ENCODE measurements at places on chromosomes 12 and 14.

DNA sequence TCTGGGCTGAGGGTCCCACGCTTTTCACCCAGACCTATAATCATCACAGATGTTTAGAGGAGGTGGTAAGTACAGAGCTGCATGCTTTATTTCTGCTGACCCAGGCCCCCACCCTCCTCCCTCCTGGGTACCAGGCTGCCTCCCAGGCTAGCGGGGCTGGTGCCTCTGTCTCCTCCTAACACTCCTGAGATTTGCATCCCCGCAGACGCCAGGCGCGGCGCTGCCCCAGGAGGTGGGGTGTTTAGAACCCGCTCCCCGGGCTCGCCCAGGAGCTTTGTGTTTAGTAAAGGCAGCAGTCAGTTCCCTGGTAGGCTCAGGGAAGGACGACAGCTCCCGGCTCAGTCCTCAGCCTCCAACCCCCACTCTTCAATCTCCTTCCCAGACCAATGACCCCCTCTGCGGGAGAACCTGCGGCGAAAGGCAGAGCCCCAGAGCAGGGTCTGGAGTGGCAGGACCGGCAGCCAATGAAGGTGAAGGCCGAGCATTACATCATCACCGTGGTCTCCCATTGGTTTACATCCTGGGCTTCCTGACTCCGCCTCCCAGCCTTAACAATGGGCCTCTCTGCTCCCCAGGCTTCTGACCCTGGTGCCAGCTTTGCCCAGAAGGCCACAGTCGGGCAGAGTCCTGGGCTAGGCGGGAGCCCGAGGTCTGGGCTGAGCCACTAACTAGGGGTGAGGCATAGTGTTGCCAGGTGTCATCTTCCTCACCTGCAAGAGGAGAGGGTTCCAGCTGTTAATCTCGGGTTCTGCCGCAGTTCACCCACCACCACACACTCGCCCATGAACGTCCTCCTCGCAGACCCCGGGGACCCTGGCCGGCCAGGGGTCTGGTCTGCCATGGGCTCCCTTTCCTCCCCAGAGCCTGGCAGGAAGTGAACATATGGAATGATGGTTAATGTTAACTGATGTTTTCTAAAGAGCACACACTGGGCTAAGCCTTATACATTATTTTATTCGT is 57.5 kb downstream of the CALM1 start:
- DNase-seq: peak; percentile 48

GRCh38 chr12:129193263-129193871 is 340.1 kb downstream of the GLT1D1 start:
- no peak for DNase-seq

DNA sequence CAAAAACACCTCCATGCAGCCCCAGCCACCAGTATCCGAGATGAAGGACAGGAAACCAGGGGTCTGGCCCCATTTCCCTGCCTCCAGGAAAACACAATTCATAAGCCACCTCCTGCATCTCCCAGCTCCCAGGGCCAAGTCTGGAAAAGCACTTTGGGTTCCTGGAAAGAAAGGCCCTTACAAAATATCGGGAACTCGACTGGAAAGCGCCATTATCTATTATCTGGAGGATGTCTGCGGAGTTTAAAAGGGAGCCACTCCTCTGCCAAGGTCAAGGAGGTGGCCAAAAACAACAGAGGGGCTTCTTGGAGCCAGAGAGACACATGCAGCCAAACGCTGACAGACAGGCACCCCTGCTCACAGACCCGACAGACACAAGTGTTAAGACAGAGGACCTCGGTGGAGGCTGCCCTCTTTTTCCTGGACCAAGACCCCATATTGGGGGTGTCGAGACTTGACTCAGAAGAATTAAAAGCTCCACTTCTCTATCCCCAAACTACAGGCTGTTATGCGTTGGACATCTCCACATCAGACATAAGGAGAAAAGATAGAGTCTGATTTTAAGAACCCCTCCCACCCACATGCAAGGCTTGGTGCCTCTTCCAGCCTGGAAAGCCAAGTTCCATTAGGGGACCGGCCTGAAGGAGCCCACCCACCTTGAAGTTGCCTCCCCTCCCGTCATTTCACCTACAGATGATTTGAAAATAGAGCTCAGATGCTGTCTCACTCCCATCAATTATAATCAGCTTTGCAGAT is 9.6 kb downstream of the ACTN1 start:
- DNase-seq: no peak

GRCh38 chr14:20720741-20721140 is 24.9 kb upstream of the EDDM3A start:
- DNase-seq: no peak

DNA sequence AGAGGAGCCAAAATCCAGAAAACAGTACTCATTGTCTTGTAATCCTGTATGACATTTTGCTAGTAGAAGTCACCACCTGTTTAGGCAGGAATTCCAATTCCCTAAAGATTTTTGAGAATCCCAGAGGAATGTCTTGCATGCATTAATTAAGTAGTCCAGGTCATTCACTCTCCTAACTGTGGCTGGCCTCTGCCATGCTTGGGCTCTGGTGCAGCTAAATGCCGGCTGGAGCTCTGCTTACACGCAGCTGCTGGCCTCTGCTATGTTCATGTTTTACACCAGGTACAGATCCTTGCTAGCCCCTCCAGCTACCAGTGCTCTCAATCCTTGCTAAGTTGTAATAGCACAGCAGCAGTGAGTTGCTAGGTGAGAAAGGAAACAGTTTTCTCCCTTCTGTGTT is 16.3 kb upstream of the HIF1A start:
- no peak for DNase-seq

- DNase-seq: no peak
Observed at GRCh38 chr14:101017806-101018560, 114.5 kb upstream of the RTL1 start.

DNA sequence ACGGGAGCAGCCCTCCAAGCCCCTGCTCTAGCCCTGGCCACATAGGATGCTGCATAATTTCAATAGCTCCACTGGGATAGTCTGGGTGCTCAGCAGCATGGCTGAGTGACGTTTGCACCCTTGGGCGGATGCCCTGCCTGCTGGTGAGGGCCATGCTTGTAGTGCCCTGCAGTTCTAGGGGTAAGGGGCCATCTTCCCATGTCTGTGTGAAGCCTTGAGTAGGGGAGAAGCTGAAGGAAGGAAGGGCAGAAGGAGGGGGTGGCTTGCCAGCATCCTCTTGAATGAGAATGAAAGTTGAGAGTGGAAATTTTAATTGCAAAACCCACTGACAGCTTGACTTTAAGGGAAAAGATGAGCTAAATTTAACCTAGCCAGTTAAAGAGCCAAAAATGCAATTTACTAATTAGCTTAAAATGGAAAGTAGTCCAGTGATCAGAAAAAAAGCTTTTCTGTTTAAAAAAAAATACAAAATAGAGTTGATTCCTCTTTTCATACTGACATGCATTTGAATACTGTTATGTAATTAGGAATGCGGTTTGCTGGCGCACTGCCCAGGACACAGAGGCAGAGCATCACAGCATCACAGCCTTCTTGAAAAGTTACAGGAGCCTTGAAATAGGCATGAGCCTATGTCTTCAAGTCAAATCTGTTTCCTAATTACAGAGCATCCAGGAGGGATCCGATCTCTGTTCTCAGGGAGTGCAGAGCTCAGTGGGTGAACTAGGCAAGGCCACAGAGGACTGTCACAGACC is 18.5 kb upstream of the EML1 start:
- DNase-seq: peak; percentile 39

GRCh38 chr12:70648831-70649230 is 11.6 kb upstream of the PTPRB start:
- no peak for DNase-seq

DNA sequence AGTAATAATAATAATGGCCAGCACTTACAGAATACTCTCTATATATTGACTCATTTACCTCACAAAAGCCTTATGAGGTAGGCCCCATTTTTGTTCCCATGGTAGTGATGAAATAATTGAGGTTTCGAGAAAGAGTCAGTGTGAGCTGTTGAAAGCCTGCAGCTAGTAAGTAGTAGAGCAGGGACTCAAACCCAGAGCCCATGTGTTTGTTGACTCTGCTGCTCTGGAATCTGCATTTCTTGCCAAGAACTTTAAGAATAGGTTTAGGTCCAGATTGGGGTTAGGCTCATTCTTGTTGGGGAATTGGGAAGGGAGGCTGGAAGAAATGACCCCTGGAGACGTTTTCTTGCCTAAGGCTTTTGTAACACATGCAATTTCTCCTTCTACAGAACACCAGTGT is 27.9 kb downstream of the DYRK4 start:
- DNase-seq: no peak

Measured in ovary (tissue), 10 donors.